Stimulated activated CD8-positive, alpha-beta memory T cell treated with anti-CD3 and anti-CD28 coated beads, Interleukin-15, amount 100 ng/mL, for 1 hour (primary cell): ENCODE measurements at places on chromosomes 12 and 14.

- no peak for DNase-seq
Measured at GRCh38 chr14:63727231-63727735, 582 bp downstream of the SGPP1 start.

GRCh38 chr12:106704081-106704480 lies 70.4 kb upstream of the RIC8B start:
- DNase-seq: no peak

DNA sequence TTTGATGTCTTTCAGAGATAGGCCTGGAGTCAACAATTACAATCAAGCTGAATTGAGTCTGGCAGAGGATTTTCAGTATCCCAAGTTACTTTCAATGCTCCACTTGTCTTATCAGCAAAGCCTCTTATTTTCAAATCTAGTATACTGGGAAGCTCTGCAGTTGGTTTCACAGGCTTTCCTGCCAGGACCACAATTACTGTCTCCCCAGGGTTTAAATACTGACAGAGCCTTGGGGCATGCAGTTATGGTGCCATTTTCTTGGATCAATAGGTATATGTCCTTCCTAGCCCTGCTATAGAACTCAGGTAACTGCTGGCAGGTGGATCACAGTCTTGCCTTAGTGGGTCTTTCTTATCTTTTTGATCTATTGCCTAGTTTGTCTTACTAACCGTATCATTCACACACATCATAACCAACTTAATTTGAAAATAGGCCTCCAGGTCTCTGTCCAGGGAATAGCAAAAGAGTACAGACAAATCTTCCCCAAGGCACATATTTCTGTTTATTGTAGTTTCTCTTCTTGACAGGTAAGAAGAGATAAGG lies 22.4 kb upstream of the RNU6-8 start:
- no peak for DNase-seq

DNA sequence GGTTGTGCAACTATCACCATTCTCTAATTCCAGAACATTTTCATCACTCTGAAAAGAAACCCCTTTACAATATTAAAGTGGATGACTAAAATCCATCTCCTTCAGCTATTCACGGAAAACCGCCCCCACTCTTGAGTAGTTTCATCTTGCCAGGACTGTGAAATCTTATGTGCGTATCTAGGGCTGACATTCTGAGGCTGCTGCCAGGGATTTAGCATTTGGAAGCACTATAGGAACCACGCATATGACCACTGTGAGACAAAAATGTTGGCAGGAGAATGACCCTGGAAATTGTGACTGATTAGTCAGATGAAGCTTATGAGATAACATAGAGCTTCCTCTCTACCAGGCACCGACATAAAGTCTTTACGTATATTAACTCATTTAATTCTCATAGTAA lies 305.2 kb upstream of the PDE3A start:
- no peak for DNase-seq

- DNase-seq: no peak
Measured at GRCh38 chr12:124392667-124393413, 97.9 kb downstream of the RFLNA start.

DNA sequence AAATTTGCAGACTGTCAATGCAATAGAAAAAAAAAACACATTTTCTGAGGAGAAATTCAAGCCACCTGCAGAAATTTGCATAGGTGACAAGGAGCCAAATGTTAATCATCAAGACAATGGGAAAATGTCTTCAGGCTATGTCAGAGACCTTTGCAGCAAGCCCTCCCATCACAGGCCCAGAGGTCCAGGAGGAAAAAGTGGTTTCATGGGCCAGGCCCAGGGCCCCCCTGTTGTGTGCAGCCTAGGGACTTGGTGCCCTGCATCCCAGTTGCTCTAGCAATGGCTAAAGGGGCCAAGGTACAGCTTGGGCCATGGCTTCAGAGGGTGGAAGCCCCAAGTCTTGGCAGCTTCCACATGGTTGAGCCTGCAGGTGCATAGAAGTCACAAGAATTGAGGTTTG lies 60.6 kb downstream of the TC2N start:
- no peak for DNase-seq

- DNase-seq: no peak
Measured at GRCh38 chr12:132948146-132949066, 7.7 kb downstream of the ZNF605 start.

GRCh38 chr14:74575936-74576335 lies 36.1 kb downstream of the LTBP2 start:
- no peak for DNase-seq

- DNase-seq: no peak
Measured at GRCh38 chr12:108214486-108214885, 85.4 kb downstream of the WSCD2 start.

GRCh38 chr12:44847888-44848702 lies 28.0 kb downstream of the NELL2 start:
- peak; percentile 27 for DNase-seq

DNA sequence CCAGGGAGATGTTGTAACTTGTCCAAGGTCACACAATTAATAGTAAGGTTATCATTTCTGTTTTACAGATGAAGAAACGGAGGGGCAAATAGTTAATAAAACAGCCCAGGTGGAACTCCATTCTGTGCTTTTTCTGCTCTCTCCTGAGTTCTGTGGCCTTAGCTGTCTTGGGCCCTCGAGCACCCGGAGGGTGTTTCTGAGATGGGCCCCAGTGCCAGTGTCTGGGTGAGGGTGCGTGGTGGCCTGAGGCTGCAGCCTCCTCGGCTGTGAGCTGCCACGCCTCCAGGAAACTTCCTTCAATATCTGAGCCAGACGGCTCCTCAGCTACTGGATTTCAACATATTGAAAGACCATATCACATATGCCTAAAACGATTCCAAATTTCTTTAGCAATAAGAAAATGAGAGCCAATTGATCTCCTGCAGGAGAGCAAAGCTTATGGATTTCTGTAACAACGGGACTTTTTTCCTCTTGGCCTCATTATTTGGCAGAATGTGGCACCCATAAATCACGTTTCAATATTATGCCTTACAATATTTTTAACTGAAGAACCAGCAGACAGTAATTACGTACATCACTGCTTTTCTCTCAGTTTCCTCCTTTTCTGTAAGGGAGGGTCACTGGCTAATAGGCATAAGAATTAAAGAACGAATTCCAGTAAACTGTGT lies 74.8 kb upstream of the DICER1 start:
- DNase-seq: no peak

- no peak for DNase-seq
Measured at GRCh38 chr14:93540235-93540634, 109.5 kb downstream of the UNC79 start.

DNA sequence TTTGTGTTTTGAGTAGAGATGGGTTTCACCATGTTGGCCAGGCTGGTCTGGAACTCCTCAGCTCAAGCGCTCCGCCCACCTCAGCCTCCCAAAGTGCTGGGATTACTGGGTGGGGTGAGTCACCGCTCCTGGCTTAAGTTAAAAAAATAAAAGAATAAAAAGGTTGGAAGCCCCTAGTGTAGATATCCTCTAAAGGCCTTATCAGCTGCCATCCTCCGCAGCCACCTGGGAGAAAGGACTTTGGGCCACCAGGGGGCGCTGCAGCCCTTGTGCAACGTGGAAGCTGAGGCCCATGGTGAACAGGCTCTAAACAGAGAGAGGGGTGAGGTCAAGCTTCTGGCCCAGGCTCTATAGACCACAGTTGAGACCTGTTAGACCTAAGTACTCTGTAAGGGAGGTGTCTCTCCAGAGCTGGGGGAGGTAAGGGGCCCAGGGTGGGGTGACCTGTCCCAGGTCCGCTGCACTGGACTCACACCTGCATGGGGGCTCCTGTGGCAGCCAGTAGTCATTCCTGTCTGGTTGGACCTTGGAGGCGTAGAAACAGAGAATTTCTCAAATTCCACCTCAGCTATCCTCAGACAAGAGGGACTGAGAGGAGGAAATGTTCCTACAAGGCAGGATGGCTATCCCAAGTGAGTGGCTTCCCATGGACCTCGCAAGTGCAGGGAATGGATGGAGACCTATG lies 14.0 kb upstream of the RACGAP1 start:
- DNase-seq: peak; percentile 82

- DNase-seq: no peak
Measured at GRCh38 chr14:74293606-74294005, 9.1 kb downstream of the ABCD4 start.

DNA sequence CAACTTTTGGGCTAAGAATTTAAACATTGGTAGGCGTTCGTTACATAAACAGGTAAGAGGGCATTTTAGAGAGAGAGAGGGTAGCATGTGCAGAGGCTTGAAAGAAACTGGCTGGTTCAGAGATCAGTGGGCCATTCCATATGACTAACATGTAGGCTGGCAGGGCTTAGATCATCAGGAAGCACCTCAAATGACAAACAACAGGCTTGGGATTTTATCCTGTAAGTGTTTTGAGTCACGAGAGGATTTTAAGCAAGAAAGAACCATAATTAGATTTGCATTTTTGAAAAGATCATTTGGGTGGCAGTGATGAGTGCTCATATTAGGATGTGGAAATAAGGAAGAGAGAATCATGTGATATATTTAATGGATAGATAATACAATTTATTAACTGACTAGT lies 8.7 kb upstream of the PLEKHA5 start:
- no peak for DNase-seq

- no peak for DNase-seq
Measured at GRCh38 chr12:94149781-94150239, 1.4 kb downstream of the PLXNC1 start.

- DNase-seq: no peak
Measured at GRCh38 chr12:64877363-64878004, 53.0 kb downstream of the TBC1D30 start.

DNA sequence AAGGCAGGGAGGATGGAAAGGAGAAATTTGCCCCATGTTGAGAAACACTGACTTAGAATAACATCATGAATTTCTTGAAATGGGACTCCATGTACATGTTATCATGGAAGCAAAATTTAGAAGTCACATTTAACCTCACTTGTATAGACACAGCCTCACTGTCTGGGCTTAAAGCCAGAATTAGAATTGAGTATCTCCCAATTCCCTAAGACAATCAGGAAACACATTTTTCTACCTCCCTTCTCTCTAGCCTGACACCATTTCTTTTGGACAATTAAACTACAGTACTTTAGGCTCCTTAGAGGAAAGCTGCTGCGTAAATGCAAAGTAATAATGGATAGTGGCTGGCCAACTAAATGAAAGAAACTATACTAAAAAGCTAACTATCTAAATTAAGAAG lies 795.5 kb downstream of the C12orf50 start:
- DNase-seq: no peak

DNA sequence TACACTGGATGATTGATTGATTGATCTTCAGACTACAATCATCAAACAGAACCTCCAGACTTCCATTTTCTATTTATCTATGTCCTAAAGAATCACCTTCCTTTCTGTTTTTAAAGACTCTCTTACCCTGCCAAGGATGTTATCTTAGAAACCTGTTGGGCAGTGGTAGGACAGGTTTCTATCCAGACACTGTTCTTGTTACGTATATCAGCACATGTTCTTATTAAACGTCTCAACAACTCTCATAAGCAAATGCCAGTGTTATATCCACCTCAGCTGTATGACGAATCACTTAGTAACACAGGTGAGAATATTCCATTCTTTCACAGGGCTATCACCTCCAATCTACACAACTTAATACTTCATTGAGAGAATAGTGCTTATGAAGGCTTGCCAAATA lies 40.2 kb upstream of the RPL10L start:
- no peak for DNase-seq

DNA sequence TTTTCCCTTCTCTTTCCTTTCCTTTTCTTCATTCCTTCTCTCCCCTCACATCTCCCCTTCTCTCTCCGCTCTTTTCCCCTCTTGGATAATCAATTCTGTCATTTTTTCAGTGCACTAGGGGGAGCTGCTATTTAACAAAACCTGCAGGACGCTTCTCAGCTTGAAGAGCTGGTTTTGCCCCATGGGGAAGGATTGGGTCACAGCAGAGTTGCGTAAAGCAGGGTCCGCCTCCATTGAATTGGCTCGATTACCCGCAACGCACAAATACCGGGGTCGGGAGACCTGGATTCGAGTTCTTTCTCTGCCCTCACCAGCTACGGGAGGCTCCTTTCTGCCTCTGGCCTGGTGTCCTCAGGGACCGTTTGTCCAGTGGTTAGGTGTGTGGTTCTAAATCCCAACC lies 42.1 kb upstream of the CHGA start:
- no peak for DNase-seq

DNA sequence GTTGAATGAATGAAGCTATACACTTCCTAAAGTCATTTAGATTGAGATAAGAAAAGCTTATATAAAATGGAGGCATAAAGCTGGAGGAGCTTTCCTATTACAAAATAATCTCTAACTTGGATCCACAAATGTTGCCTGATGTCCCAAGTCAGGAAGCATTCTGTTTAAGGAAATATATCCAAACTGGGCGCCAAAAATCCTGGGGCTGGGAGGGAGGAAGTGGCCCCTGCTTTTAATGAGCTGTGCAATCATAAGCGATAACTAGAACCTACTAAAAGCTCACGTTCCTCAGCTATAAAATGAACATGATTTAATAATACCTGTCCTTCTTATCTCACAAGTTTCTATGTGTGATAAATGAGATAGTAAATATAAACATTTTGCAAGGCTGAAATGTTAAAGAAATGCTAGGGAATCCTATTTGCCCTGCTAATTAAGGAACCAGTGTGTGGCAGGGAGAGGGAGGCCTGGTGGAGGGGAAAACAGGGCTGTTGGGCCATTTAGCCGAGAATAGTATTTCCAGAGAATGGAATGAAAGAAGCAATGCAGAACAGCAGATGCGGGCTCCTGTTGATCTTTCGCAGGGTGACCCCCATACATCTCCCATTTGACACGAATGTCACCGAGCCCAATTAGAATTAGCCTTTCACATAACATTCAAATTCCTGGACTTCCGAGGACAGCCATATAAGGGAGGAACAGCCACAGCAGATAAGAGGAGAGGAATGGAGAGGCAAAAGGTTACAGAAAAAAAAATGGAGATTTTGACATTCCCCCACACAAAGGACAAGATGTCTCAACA lies 25.9 kb downstream of the DUSP6 start:
- DNase-seq: no peak

DNA sequence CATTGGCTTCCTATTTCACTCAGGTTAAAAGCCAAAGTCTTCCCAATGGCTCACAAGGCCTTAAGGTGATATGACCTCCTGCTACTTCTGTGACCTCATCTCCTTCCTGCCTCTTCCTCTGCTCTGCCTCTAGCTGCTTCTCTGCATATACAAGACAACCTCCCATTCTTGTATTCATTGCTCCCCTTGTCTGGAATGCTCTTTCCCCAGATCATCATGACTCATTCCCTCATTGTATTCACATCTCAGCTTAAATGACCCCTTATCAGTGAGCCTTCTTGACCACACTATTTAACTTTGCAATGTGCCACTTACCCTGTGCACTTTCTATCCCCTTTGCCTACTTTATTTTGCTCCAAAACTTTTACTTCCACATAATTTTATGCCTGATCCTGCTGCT lies 90.2 kb downstream of the PPP1R12A start:
- DNase-seq: no peak

DNA sequence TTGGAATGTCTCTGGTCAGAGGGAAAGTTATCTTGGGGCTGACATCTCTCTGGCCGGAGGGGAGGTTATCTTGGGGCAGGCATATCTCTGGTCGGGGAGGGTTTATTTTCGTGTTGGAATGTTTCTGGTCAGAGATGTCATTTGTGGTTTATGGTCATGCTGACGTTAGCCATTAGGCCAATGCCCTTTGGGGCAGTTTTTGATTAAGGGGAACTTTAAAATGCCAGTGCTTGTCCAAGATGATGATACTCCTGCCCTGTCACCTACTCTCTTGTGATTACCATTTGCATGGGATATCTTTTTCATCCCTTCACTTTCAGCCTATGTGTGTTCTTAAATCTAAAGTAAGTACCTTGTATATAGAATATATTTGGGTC lies 29.0 kb upstream of the A2M start:
- no peak for DNase-seq
